ENCODE measurements at places on chromosomes 13 and 19. TPM values are rescaled to one million over a fixed set of nuclear protein-coding genes. Genes with fewer than 3 reads are reported as not detected.

DNA sequence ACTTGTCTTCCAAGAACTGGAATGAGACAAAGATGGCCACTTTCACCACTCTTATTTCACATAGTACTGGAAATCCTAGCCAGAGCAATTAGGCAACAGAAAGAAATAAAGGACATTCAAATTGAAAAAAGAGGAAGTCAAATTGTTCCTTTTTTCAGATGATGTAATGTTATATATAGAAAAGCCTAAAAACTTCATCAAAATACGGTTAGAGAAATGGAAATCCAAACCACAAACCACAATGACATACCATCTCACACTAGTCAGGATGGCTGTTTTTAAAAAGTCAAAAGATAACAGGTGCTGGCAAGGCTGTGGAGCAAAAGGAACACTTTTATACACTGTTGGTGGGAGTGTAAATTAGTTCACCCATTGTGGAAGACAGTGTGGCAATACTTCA lies 113.3 kb upstream of the SPRY2 start:
- H3K4me3 ChIP-seq, result no peak overlapping the region
- no peak for DNase-seq
- H3K4me1 ChIP-seq, result no peaks in the 10 kb centered on the region
- no peaks in the 10 kb centered on the region for H3K27me3 ChIP-seq

DNA sequence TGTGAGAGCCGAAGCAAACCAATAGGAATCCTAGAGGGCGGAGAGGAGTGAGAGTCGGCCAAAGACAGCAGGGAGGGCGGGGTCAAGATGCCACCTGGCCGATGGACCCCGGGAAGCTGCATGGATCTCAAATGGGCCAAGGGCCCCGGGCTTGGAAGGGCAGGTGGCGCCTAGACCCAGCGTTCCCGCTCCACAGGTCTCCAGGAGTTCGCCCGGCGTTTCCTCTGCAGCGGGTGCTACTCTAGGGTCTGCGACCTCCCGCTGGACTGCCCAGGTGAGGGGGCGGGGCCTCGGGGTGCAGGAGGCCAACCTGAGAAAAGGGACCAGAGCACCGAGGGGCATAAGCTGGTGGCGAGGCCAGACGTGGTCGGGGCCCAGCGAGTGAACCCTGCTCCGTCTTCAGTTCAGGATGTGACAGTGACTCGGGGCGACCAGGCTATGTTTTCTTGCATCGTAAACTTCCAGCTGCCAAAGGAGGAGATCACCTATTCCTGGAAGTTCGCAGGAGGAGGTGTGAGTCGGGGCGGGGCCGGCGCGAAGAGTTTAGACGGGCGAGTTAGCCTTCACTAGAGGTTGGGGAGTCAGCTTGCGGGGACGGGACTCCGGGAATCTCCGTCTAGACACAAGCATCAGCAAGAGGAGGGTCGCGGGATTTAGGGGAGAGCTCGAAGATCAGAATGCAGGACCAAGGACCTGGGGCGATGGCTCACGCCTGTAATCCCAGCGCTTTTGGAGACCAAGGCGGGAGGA lies 9.9 kb downstream of the SPACA6 start:
- H3K4me1 ChIP-seq, result no peaks in the 10 kb centered on the region
- DNase-seq, result peak; percentile 92
- no peaks in the 10 kb centered on the region for H3K27me3 ChIP-seq
- peak overlapping the region; percentile 69 for H3K4me3 ChIP-seq

DNA sequence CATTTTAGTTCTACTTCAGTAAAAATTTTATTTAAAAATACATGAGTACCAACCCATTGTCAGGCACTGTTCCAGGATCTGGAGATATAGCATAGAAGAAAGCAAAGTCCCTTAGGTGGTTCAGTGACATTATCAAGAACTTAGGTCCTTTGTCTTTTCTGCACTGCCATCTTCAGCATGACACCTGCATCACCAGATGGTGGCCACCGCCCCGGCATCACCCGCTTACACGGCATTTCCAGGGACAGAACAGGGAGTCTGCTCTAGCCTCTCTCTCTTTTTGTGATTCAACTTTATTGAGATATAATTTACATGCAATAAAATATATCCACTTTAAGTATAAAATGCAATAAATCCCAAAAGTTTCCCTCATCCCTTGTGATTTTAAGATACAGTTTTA lies 23.5 kb downstream of the DYRK1B start:
- H3K27me3 ChIP-seq, result no peaks in the 10 kb centered on the region
- no peaks in the 10 kb centered on the region for H3K4me1 ChIP-seq

- H3K4me1 ChIP-seq, result no peaks in the 10 kb centered on the region
- no peak overlapping the region for H3K4me3 ChIP-seq
- DNase-seq, result no peak
- peak overlapping the region; percentile 30 for H3K27ac ChIP-seq
- H3K36me3 ChIP-seq, result no peaks in the 10 kb centered on the region
Measured at GRCh38 chr13:40082639-40083038, 427.2 kb downstream of the COG6 start.

- H3K4me3 ChIP-seq, result no peak overlapping the region
- no peak for DNase-seq
- no peaks in the 10 kb centered on the region for H3K4me1 ChIP-seq
Measured at GRCh38 chr19:39106194-39106593, 19.4 kb upstream of the PAK4 start.

DNA sequence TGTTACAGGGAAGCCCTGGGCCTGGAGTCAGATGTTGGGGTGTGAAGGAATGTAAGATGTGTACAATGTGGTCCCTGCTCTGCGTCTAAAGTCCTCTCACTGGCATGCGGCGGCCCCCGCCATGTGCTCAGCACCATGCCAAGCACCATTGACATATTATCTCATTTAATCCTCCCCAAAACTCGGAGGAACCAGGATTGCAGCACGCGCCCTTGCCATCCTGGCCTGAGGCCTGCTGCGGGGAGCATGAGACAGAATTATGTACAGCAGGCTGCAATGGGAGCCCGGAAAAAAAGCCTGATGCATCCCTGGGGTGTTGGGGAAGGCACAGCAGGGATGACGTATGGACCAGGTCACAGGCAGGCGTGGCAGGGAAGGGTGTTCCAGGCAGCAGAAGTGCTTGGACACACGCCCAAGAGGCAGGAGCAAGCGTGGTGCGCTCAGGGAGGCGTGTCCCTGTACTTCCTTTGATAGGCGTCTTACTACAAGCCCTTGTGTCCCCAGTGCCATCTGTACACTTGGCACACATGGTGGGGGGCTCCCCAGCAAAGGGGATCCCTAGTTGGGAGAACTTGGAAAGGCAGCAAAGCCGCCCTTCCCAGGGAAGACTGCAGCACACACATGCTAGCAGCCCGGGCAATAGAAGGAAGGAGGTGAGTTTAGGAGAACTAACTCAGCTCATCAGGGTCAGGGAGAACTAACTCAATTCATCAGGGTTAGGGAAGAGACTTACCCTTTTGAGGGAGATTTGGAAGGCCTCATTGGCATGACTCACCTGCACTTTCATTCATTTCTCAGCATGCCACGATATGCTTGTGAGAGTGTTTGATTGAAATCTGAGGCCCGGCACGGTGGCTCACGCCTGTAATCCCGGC lies 3.4 kb downstream of the EVI5L start:
- no peak for DNase-seq
- H3K36me3 ChIP-seq, result no peaks in the 10 kb centered on the region
- no peaks in the 10 kb centered on the region for H3K4me1 ChIP-seq
- no peak overlapping the region for H3K4me3 ChIP-seq
- H3K27me3 ChIP-seq, result peaks cover 12% of the 10 kb centered on the region

GRCh38 chr13:111361046-111361872 lies 40.8 kb downstream of the TEX29 start:
- no peak overlapping the region for H3K27ac ChIP-seq
- no peaks in the 10 kb centered on the region for H3K4me1 ChIP-seq
- no peaks in the 10 kb centered on the region for H3K27me3 ChIP-seq
- no peaks in the 10 kb centered on the region for H3K36me3 ChIP-seq

GRCh38 chr19:1453525-1454364 lies 3.8 kb downstream of the APC2 start:
- no peak overlapping the region for H3K27ac ChIP-seq
- H3K4me3 ChIP-seq, result no peak overlapping the region
- no peaks in the 10 kb centered on the region for H3K36me3 ChIP-seq
- H3K27me3 ChIP-seq, result peaks cover 65% of the 10 kb centered on the region

- DNase-seq, result no peak
- peaks cover 81% of the 10 kb centered on the region for H3K36me3 ChIP-seq
- H3K27me3 ChIP-seq, result no peaks in the 10 kb centered on the region
- H3K4me1 ChIP-seq, result no peaks in the 10 kb centered on the region
- H3K27ac ChIP-seq, result no peak overlapping the region
Measured at GRCh38 chr13:60062502-60062901, 101.2 kb downstream of the DIAPH3 start.

GRCh38 chr19:35330475-35330874 lies 1.5 kb downstream of the CD22 start:
- H3K27me3 ChIP-seq, result no peaks in the 10 kb centered on the region
- DNase-seq, result no peak
- H3K4me3 ChIP-seq, result no peak overlapping the region
- no peaks in the 10 kb centered on the region for H3K4me1 ChIP-seq
- H3K27ac ChIP-seq, result no peak overlapping the region
- no peaks in the 10 kb centered on the region for H3K36me3 ChIP-seq

- no peak overlapping the region for H3K4me3 ChIP-seq
- no peaks in the 10 kb centered on the region for H3K27me3 ChIP-seq
- DNase-seq, result no peak
Measured at GRCh38 chr13:53822136-53822535, 793.5 kb downstream of the OLFM4 start.

CEACAM7 gene
- not detected for total RNA-seq

KIRREL2 gene
- 3.3 TPM for total RNA-seq

GJB6 gene
- not detected for total RNA-seq

Data from endodermal cell (in vitro differentiated cells).